ENCODE measurements at places on chromosomes 16 and 17. TPM values are rescaled to one million over a fixed set of nuclear protein-coding genes. Genes with fewer than 3 reads are reported as not detected.

RMI2 gene
- total RNA-seq, result 7.2 TPM

P2RX1 gene
- 2.1 TPM for total RNA-seq

SSTR5 gene
- total RNA-seq, result not detected

ELMO3 gene
- total RNA-seq, result 31.9 TPM

SLC13A5 gene
- 0.92 TPM for total RNA-seq

UNC119 gene
- total RNA-seq, result 21.9 TPM

SPATA32 gene
- total RNA-seq, result not detected

TSPAN10 gene
- total RNA-seq, result 0.72 TPM

ENO3 gene
- total RNA-seq, result 1.5 TPM

EVPLL gene
- 15.4 TPM for total RNA-seq

DNA sequence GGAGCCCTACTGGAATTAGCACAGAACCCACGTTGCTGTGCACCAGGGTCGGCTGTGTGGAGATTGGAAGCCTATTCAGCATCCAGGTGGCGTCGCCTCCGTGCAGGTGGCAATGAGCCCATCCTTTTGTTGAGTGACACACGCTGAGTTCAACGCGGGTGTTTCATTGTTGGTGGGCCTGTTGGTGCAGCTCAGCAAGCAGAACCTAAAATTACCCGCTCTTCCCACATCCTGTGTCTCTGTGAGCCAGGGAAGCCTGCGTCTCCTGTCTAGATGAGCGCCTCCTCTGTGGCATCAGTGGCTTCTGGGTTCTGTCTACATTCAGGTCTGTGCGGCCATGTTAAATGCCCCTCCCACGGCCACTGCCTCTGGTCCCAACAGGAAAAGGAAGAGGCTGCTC, 14.5 kb downstream of the CD2BP2 start:
- DNase-seq, result no peak

DNA sequence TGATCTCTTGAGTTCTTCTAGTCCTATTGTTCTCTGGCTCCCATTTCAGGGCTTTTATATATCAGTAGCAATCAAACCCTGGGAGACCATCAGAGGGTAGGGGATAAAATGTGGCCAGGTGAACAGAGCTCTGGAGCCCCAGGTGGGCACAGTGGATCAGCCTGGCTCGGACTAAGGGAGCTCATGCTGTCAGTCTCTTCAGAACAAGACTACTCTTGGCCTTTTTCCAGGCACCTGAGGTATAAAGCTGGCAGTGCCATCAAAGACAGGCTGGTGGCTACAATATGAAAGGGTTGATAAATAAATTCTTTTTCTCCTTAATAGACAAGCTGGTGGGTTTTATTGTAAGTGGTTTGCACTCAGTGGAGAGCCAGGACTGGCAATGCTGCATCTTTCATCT, 160.0 kb upstream of the CCL2 start:
- DNase-seq, result no peak

DNA sequence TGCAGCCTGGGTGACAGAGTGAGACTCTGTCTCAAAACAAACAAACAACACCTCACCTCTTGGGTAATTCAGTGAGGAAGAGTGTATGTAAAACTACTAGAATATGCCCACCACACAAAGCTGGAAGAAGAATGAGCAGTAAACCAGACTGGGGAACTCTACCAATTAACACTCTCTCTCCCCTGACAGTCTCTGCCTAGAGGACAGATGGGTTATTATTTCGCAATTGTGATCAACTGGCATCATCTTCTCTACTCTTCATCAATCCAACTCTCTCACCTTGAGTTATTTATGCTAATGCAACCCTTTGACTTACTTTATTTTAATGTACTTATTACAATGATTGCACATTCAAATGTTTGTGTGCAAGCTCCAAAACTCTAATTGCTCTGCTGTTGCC, 205.6 kb downstream of the XYLT1 start:
- no peak for DNase-seq

- DNase-seq, result no peak
These were observed 3.9 kb downstream of the PLXDC1 start for GRCh38 chr17:39147221-39148185.

- DNase-seq, result no peak
These were observed 139.2 kb upstream of the HS3ST2 start for GRCh38 chr16:22674832-22675191.

GRCh38 chr16:28321700-28322411, 29.5 kb downstream of the SBK1 start:
- no peak for DNase-seq

- DNase-seq, result no peak
These were observed 81.0 kb downstream of the MYH11 start for GRCh38 chr16:15775663-15776304.

DNA sequence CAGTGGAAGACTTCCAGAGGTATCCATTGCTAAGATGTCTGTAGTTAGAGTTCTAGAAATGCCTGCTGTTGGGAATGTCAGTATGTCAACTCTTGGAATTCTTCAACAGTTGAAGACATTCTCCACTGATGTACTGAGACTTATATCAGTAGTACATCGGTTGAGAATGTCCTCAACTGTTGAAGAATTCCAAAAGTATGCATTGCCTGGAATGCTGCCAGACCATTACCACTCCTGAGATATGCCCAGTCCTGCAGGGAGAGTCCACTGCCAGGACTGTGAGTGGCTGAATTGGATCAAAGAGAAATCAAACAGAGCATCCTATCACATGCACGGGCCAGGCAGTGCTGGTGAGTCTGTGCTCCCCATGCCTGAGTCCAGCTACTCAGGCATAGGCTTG, 42.0 kb downstream of the IL21R start:
- DNase-seq, result no peak

DNA sequence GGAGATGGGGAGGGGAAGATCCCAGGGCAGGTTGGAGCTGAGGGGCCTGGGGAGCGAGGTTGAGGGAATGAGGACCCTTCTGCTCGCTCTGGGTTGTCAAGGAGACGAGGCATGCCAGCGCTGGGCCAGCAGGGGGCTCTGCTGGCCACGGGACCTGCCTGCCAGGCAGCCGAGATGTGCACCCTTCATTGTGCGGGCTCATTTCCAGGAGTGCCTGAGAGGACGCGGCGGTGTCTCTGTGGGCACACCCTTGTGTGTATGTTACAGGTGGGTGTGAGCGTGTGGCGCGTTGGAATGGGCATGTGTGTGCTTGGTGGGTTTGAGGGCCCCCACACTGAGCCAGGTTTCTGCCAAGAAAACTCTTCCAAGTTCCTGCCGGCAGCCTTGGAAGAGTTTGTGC, 15.9 kb downstream of the ARHGAP23 start:
- no peak for DNase-seq

- DNase-seq, result no peak
These were observed 571 bp downstream of the CAVIN1 start for GRCh38 chr17:42422412-42422957.

DNA sequence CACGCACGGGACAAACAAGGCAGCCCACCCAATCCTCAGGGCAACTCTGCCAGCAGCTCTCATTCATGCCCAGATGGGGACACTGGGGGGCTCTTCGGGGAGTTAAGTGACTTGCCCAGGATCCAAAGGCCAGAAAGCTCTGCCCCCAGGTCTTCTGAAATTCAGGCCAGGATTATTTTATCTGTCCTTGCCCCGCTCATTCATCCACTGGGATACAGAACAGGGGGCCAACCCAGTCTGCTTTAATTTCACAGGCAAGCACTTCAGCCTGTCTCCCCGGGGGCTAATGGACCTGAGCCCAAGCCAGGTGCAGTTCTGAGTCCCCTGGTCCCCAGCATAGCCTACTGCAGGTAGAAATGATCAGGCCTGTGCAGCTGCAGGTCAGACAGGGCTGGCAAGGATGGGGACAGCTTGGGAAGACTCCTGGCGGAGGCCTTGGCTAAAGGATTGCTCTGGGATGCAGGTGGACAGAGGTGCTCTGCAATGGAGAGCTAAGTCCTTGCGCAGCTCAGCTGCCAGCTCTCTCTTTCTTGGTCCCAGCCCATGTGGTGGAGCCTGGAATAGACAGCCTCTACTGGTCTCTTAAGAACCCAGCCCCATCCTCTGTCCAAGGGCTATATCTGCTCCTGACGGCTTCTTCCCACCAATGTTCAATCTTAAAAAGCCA, 766 bp upstream of the B3GNT9 start:
- no peak for DNase-seq

DNA sequence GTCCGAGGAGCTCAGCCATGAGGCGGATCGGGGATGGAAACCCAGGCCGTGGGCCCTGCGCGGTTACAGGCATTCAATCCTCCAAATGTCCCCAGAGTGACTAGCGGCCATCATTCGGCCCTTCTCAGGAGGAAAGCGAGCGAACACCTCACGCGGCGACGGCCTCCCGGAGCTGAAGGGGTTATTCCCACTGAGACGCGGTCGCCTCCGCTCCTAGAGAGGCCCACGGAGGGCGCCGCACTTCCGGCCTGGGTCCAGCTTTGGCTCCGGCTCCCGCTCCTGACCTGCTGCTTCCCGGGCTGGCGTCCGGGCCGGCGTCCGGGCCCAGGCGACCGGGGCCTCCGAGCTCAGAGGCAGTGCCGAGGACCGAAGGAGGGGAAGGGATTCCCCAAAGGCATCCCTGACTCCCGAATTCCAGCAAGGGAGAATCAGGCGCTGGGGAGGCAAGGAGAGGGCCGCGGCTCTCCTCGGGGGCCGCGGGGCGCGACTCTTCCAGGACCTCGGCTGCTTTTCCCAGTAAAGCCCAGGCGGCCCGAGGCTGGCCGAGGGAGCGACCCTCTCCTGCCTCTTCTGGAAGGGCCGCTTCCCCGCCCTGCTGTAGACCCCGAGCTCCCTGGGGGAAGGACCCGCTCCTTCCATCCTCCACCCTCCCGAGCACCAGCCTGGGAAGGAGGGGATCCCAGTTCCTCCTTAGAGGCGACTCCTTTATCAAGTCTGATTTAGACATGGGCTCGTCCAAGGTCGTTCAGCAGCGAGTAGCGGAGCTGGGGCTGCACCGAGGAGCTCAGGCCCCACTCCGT, 18.6 kb upstream of the ZNF629 start:
- no peak for DNase-seq

GRCh38 chr17:29652976-29653375, 30.3 kb upstream of the CORO6 start:
- DNase-seq, result no peak

DNA sequence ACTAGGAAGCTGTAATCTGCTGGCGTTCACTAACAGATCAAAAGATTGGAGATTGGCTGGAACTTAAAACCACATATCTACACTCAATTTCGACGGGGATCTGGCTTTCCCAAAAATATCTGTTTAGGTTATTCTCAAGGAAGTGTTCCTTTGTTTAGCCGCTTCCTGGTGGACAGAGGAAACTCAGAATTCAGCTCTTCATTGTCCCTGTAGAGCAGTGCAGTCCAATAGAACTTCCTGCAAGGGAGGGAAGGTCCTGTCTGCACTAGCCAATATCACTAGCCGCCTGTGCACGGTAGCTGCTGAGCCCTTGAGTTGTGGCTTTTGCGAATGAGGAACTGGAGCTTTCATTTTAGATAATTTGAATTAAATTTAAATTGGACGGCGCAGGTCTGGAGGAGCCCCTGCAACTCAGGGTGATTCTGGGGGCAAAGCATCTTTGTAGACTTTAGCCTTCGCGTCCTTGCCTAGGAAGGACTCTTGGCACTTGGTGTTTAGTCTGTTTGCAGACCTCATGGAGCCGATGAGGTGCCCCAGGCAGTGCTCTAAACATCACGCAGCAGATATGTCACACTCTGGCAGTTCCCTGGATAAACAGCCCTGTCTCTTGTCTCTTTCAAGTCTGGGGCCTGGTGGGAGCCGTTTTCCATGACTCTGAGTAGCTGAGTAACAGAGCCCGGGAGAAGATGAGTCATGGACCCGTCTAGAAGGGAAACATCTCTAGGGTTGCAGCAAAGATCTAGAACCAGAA, 122.2 kb downstream of the CCDC182 start:
- DNase-seq, result no peak

GRCh38 chr16:24737391-24737871, 8.0 kb downstream of the TNRC6A start:
- no peak for DNase-seq

DNA sequence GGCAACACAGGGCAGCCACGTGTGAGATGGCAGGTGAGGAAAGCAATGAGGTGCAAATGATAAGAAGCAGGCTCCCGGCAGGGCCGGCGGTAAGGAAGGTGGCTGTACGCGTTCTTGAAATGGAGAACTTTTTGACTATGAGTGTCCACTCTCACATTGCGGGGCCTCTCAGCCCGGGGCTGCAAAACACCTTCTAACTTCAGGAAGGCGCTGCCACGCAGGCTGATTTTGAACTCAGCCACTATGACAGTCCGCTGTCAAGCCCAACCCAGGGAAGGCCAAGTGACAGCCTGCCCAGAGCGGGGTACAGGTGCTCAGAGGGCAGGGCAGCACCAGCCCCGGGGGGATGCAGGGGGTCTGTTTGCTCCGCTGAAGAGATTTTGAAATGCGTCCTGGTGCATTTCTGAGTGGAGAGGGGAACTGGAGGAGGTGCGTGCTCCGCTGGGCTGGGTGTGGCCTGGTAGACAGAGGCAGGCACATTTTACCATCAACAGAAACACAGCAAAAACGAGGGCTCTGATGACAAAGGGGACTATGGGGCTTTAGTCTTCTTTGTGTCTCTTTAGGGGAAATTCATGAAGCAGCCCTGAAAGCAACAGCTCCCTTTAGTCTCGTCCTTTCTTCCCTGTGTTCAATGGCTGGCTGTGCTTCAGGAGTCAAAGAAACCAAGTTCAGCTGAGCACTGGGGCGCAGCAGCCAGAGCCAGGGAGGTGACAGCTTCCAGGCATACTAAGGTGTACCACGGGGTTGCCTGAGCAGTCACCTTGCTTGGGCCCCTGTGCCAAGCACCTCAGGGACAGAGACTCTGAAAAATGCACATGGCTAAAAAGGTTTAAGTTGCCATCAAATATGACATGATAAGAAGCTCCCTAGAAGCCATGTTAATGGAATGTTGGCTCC, 14.6 kb upstream of the SREBF1 start:
- no peak for DNase-seq

- DNase-seq, result no peak
These were observed 24.0 kb downstream of the LIMD2 start for GRCh38 chr17:63675607-63676546.

- DNase-seq, result no peak
These were observed 64.2 kb upstream of the ZNF469 start for GRCh38 chr16:88318521-88318920.

- no peak for DNase-seq
These were observed 63.6 kb downstream of the ZNF652 start for GRCh38 chr17:49298371-49298976.

GRCh38 chr17:37551788-37552187, 57.4 kb downstream of the SYNRG start:
- no peak for DNase-seq
